ENCODE measurements at places on chromosomes 11 and 22. TPM values are rescaled to one million over a fixed set of nuclear protein-coding genes. Genes with fewer than 3 reads are reported as not detected.

DNA sequence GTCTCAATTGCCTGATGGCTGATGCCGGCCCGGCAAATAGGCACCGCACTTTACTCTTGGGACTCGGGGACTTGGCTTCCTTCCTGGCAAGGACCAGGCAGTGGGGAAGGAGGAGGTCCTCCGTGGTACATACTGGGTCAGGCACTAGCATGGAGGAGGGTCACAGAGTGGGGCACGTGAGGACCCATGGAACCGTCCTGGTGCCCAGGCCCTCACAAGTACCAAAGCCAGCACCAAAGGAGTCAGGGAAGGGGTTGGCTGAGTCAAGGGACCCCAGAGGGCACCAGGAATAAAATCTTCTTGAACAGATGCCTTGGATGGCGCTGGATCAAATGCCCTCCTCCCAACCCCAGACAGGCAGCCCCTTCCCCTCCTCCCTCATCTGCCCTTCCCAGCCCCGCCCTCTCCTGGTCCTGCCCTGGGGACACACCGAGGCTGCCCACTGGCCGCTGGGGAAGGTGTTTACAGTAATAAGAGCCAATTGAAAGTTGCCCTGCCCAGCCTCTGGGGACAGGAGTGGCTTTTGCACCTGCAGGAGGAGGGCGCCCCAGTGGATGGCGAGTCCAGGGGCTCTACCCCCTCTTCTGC lies 5.6 kb upstream of the CARNS1 start:
- H3K27ac ChIP-seq: no peak overlapping the region
- peaks cover 14% of the 10 kb centered on the region for H3K36me3 ChIP-seq
- no peak overlapping the region for H3K4me3 ChIP-seq
- H3K27me3 ChIP-seq: no peaks in the 10 kb centered on the region

DNA sequence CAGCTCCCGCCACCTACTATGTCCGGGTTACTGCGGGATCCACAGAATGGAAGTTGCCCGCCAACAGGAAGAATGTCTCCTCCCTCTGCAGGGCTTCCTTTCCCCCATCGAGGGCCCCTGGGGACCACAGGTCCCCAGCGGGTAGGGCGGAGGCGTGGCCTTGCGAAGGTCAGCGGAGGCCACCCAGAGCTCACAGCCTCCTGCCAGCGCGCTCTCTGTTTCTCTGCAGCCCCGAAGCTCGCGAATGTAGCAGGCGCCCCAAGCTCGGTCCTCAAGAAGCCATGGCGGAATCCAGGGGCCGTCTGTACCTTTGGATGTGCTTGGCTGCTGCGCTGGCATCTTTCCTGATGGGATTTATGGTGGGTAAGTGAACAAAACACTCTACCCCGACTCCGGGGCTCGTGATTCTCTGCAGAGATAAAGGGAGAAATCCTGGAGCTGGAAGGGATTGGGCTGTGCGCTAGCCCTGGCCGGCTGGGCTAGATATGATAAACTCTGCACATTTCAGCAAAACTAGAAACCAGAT lies at the start of gene NAALAD2:
Gene NAALAD2 (plus strand): TSS at position 186 of the 526 bp plus-strand sequence. CDS start 96 bp downstream, at position 282.
- H3K4me3 ChIP-seq: no peak within 1 kb of the TSS
- H3K27ac ChIP-seq: no peak within 1 kb of the TSS
- H3K36me3 ChIP-seq: no peaks in the 10 kb centered on the region
- no peak for DNase-seq
- peaks cover 92% of the 10 kb centered on the region for H3K27me3 ChIP-seq
- no peaks in the 10 kb centered on the region for H3K4me1 ChIP-seq

The GNAZ gene
- total RNA-seq: 0.98 TPM

DNA sequence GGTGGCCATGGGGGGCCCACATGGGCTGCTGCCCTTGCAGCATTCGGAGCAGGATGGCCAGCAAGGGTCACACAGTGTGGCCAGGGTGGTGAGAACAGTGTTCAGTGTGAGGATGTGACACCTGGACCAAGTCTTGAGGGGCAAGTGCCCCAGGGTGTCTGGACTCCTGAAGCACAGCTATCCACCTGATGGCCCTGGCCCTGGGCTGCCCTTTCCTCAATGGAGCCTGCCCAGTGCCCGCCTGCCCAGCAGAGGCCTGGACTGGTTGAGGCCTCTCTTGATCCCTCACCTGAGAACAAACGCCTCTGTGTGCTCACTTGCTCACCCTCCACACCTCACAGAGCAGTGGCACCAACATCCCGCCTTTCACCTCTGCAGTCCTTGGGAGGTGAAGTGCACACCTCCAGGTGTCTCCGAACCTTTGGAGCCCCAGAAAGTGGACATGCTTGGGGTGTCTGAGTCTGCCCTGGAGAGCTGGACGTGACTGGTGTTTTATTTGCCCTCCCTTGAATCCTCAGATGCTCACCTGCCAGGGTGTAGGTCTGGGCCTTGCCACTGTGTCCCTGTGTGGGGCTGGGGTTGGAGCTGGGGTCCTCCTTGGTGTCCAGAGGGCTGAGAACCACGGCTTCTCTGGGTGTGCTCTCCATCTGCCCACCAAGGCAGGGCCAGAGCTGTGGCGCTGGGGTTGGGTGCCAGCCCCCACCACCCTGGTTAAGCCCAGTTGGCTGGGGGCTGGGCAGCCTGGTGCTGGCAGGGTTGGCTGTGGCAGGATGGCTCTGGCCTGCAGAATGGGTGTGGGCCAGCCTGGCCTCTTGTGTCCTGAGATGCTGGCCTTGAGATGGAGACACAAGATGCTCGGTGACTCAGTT lies 3.8 kb upstream of the MUC2 start:
- no peak overlapping the region for H3K27ac ChIP-seq
- no peaks in the 10 kb centered on the region for H3K4me1 ChIP-seq
- H3K36me3 ChIP-seq: peaks cover 7% of the 10 kb centered on the region
- no peak for DNase-seq
- no peaks in the 10 kb centered on the region for H3K27me3 ChIP-seq
